ENCODE measurements at places on chromosomes 6 and 20.

- DNase-seq, result no peak
These were observed 1.3 kb downstream of the SEC63 start for GRCh38 chr6:107956586-107957307.

DNA sequence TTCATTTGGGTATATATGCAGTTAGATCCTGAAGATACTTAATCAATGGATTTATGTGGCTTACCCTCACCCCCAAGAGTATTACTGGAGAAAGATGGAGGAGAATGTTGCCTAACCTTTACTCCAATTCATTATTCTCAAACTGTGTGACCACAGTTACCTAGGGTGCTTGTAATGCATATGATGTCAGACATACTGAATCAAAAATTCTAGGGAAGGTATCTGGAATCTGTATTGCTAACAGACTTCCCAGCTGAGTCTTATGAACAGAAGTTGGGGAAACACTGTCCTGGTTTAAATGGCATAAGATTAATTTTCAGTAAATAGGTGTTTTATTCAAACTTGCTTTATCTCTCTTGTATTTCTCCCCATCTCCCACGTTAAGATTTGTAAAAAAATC is 83.9 kb downstream of the PKIB start:
- no peak for DNase-seq

- DNase-seq, result peak; percentile 89
These were observed 45.9 kb upstream of the RALY start for GRCh38 chr20:33947709-33948295.

DNA sequence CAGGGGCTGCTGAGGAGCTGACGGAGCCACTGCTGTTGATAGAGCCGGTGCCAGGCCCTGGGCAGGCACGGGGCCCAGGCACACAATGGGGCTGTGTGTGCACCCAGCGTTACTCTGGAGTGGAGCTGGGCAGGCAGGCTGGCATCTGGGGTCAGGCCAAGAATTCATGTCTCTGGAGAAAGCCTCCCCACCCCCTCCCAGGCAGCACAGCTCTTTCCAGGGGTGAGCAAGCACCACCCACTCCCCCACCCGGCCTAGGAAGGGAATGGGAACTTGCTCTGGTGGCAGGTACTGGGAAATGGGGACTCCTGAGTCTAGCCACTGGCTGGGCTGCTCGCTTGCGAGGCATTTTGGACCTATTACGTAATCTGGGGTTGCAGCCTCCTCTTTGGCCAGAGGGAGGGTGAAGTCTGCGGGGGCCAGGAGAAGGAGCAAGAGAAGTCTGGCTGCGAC is 22.7 kb downstream of the TFEB start:
- DNase-seq, result peak; percentile 42

DNA sequence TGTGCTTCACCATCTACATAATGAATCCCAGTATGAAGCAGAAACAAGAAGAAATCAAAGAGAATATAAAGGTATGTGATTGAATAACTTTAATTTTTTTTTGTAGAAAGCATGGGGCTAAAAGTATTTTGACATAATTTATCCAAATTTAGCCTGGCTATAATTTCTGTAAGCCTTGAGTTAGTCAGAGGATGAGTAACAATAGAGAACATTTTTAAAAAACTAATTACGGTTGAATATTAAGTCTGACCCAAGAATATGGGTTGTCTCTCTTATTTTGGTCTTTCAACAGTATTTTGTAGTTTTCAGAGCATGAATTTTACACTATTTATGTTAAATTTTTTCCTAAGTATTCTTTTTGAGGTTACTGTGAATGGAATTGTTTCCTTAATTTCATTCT is 2.5 kb downstream of the GMNN start:
- no peak for DNase-seq

DNA sequence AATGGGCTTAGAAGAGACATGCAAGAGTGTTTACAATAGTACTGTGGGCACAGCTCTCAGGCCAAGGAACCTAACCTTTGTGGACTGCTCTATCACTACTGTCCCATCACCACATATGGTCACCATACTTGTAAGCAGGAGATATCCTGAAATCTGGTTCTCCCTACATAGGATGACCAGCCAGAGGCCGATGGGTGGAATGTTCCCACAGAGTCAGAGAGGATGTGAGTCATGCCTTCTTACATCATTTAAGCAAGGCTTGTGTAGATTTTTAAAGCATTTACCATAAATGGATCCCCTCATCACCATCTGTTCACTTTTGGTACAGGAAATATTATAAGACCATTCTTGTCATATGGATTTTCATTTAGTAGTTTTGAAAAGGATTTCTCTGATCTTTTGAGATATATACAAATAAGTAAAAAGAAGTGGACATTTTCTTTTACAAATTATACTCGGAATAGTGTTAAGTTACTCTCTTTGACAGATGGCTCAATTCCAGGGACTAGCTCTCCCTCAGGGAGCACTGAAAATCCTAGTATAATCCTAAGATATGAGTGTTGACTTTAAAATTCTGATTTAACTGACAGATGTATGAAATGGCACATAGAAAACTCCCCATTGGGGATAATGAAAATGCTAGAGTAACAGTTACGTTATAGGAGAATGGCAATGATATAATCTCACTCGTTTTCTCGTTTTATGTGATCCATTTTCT is 6.6 kb downstream of the HTR1B start:
- DNase-seq, result peak; percentile 7

DNA sequence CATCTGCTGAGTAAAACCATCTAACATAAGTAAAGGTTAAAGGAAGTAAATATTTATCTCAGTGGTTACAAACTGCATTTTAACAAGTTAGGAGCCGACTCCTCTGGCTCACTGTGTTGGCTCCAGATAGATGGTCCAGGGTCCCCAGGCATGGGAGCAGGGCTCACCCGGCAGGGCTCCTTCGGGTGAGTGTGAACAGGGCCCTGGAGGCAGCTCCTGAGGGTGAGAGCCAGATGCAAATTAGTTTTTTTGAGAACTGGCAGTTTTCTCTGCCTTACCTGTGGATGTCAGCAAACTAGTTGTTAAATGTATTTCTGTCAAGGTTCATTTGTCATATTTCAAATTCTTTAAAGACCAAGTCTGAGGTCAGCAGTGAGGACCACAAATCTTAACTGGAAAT is 21.5 kb downstream of the TPBG start:
- DNase-seq, result no peak

DNA sequence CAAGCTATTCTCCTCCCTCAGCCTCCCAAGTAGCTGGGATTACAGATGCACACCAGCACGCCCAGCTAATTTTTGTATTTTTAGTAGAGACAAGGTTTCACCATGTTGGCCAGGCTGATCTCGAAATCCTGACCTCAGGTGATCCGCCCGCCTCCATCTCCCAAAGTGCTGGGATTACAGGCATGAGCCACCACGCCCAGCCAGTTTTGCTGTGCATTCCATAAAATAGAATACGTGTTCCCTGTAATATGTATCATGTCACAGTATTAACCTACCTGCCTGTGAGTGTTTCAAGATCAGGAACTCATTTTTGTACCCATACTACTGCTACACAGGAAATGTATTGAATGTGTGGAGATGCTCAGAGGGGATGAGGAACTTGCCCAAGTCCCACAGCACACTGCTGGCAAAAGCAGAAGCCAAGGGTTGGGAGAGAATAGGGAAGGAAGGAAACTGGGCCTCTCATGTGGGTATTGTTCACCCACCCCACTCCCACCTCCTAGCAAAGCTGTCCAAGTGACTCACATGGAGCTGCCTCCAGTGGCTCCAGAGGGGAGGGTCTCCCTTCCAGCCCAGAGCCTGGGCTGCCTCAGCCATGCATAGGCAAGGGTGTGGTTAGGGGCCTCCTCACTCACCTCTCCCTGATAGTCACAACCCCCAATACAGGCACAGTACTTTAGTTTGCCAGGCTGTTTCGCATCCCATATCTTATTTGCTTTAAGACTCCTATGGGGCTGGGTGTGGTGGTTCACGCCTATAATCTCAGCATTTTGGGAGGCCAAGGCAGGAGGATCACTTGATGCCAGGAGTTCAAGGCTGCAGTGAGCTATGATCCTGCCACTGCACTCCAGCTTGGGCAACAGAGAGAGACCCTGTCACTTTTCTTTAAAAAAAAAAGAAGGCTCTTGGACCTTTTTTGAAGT is 9.4 kb downstream of the HM13 start:
- DNase-seq, result no peak

DNA sequence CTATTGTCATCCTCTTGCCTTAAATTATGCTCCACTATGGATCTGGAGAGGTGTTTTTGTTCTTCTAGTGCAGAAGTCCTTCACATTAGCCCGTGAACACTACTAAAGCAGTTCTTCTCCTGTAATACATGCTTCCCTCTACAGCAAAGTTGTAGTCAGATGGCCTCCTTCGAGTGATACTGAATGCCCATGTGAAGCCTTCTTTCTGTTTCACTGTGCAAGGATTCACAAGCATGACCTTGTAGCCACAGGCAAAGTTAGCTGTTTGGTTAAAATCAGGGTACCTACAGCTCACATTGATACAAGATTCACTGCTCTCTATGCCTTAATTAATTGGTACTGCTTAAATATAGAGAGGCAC is 47.6 kb downstream of the ARHGAP18 start:
- DNase-seq, result no peak

DNA sequence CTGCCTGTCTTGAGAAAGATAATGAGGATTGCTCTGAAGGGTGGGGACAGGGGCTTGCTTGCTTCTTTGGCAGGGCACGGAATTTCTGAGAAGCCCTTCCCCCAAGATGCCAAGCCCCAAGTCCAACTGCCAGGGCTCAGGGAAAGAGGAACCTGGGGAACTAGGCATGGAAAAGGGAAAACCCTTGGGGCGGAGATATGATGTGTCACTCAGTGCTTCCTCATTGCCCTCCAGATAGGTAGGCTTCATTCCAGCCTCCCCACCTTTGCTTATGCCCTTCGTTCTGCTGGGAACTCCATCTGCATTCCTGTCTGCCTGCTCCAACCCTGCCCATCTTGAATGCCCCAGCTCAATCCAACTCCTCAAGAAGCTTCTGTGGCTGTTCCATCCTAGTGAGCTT is 61.2 kb downstream of the VEGFA start:
- no peak for DNase-seq
